G401 (cell line): ENCODE measurements at places on chromosomes 7 and 10.
A peak's percentile ranks its signal among the peaks of the same experiment; 100 is the strongest.

- no peak for DNase-seq
Observed at GRCh38 chr7:36742911-36743775, 18.8 kb upstream of the AOAH start.

- DNase-seq = no peak
Observed at GRCh38 chr10:61621605-61622051, 41.1 kb upstream of the CABCOCO1 start.

GRCh38 chr10:31118556-31118955 is 86.9 kb upstream of the ZNF438 start:
- no peak for DNase-seq

GRCh38 chr7:69596056-69596455 is 2.2 kb upstream of the AUTS2 start:
- no peak for DNase-seq

- DNase-seq = peak; percentile 41
Observed at GRCh38 chr7:19713676-19714075, 4.8 kb upstream of the POLR1F start.

- DNase-seq = no peak
Observed at GRCh38 chr10:118374404-118374803, 32.3 kb upstream of the FAM204A start.

- DNase-seq = no peak
Observed at GRCh38 chr10:70652761-70653657, 19.3 kb upstream of the ADAMTS14 start.

DNA sequence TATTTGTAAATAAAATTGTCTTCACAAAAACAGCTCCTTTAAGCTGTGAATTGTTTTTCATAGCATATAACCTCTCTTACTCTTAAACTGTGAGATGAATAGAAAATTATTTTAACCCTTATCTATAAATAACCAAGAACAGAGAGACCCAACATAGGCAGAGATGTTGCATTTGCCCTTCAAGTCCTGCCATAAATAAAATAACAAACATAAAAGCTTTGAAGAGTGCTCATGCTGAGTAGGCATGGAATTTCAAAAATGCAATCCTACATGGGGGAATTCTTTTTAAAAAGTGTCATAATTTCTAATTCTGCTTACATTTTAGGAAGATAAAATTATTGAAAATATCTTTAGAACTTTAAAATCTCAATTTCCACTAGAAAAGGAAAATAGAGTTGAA is 124.1 kb upstream of the FERD3L start:
- DNase-seq = no peak

DNA sequence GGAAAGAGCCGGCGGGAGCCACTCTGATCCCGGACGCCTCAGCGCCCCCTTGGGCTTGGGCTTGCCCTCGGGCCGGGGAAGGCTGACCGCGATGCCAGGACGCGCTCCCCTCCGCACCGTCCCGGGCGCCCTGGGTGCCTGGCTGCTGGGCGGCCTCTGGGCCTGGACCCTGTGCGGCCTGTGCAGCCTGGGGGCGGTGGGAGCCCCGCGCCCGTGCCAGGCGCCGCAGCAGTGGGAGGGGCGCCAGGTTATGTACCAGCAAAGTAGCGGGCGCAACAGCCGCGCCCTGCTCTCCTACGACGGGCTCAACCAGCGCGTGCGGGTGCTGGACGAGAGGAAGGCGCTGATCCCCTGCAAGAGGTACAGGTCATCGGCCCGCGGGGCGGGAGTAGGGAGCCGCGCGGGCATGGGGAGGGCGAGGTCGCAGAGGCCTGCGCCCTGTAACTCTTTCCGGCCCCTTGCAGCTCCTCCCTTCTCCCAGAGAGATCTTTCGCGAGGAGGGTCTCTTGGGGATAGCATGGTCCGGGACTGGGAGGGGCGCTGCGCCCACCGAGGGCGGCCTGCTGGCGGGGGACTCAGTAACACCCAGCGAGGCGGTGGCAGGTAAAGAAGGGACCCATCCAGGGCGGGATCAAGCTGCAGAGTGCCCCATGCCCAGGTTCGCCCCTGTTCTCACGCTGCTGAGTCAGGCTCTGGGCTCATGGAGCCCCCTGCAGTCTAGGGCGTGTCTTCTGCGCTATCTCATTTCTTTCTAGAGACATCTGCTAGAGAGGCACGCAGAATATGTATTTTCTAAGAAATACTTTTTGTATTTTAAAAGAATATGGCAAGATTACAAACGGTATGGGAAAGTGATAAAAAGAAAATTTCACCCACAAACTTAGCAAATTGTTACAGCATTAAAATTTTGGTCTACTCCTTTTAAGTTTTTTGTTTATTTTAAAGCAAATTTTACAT is 687 bp downstream of the EPDR1 start:
- DNase-seq = peak; percentile 72

- peak; percentile 10 for DNase-seq
Observed at GRCh38 chr10:97684866-97685394, 2.1 kb downstream of the AVPI1 start.

GRCh38 chr7:102152672-102153598 is 133.7 kb upstream of the SH2B2 start:
- DNase-seq = no peak

DNA sequence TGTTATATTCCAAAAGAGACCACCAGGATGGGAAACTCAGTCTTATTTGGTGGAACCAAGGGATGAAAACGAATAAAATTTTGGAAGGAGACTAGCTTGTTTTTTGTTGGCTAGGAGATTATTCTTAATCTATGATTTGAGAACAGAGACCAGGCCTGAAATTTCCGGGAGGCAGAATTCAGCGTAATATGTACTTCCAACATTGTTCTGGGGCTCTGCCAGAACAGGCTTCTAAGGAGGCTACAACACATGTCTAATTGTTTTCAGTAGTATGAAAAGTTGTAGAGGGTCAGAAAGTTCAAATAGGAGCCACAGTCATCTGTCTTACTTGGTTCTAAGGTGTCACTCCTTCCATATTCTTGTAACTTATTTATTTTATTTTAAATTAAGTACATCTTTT is 1.7 kb downstream of the DDX21 start:
- DNase-seq = no peak

DNA sequence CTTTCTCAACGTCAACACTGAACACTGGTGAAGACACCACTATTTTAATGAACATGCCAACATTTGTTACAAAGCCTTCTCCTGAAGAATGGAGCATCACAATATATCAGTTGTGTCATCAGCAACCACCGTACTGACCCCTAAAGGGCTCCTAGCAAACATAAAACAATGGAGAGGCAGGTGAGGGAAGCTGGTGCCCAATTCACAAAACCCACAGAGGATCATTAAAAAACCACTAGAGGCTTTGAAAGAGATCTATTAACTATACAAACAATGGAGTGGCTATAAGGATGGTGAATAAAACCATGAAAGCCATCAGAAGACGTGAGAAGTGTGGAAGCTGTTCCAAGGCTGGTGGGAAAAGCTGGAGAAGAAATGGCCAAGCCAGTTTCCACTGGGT is 150.8 kb downstream of the FAM107B start:
- no peak for DNase-seq

DNA sequence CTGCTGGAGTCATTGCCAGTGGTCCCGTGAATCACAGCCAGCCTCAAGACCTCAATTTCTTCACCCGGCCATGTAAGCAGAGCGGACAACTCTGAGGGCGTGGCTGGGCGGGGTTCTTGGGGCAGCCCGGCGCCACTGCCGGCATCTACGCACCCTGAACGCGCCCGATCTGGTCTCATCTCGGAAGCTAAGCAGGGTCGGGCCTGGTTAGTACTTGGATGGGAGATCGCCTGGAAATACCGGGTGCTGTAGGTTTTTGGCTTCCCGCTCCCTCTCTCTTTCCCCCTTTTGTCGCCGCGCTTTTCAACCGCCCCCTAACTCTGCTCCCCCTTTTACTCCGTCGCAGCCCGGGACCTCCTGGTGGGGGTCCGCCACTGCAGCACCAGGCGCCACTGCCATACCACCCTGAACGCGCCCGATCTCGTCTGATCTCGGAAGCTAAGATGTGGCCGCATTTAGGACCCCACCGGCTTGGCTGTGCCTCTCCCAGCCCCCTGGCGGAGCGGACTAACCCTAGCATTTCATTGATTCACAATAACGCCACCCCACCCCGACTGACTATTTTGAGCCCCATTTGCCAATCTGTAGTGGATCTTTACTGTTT is 25.3 kb downstream of the GARIN1A start:
- DNase-seq = no peak

DNA sequence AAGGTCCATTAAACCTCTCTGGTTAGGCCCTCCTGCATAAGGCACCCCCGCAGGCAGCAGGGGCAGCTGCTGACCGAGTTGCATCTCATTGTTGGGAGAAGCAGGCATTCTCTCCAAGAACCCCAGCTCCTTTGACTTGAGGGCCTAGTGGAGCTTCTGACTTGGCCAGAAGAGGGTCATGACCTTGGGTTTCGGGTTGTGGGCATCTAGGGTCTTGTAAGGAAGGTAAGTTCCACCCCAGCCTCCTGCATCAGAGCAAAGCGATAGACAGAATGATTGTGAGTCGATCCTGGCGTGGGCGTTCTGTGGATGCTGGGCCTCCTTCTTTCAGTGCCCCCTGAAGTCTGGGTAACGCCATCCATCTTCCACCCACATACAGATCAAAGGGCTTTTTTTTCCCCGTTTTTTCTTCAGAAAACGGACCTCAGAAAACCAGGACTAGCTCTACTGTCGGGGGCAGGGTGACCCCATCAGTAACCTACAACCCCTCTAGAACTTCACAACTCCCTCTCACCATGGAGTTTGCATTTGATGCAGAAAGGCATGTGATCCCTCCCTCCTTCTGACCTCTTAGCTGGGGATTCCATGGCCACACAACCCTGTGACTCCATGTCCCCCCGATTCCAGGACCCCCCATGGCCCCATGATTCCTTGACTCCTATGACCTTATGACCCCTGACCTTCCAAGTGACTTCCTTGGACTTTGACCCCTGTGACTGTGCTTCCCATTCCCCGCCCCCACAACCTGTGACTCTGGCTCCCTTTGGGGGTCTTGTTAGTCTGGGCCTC is 3.0 kb downstream of the SEMA4G start:
- DNase-seq = no peak

GRCh38 chr10:13310518-13311176 is 10.8 kb upstream of the PHYH start:
- no peak for DNase-seq

DNA sequence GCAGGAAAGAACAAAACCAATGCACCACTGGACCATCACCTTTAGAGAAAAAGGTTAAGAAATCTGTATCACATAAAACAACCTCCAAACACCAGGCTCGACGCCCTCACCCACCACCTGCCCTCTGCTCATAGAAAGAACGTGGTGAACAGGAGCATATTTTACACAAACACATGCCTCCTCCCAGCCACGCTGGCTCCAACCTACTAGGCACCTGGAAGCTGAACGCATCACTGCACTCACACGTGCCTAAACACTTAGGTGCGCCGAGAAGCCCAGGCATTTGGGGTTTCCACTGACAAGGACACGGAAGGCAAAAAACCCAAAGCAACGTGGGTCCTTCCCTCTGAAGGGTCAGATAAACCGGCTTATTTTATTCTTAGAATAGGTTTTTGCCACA is 56.0 kb downstream of the PTPRN2 start:
- DNase-seq = peak; percentile 62

DNA sequence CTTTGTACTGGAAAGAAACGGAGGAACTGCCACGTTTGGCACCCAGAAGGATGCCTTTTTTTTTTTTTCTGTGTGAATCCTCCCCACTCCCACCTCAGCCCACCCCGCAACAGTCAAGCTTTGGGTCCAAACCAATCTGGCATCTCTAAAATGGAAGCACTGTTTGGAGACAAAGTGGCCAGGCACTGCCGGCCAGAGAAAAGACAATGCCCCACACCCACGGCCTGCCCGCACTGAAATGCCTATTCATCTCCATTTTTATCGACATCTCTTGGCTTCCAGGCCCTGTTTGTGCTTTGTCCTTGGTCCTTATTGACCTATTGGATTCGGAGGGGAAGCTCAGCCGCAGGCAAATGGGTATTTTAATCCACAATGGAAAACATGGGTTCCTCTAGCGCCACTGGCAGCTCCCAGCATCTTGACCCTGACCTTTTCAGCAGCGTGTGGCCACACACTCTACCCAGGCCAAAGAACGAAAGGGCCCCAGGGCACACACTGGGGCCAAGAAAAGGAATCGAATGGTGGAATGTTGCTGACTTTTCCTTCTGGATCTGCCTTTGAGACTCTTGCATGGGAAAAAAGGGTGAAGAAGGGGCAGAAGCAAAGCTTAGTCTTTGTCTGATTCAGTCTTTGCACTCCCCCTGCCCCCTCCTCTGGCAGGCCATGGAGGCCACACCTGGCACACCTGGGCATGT is 162.6 kb upstream of the CDCA7L start:
- DNase-seq = no peak

DNA sequence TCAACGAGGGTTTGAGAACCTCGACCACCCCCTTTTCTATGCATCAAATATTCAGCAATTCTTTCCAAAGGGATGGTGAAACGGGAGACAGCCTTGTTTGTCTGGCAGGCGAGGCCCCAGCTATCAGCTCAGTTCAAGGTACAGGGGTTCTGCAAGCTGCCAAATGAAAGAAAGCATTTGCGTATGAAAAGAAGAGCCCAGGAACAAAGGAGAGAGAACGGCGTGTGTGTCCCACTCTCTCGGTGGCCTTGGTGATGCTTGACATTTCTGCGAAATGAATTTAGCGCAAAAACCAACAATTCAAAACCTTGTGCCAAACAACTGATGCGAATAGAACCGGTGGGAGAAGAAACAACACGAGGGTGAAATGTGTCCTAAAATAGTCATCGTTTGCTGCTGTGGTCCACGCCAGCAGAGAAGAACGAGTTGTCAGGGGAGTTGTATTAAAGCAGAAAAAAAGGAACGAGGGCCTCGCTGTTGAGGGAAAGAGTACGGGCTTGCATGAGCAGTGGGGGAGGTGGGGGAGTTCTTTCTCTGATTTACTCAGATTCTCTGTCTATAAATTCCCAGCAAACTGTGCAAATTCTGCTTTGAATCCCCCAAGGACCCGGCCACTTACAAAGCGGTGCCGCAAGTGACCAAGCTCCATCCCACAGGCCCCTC is 97.7 kb downstream of the TMEM130 start:
- DNase-seq = no peak

DNA sequence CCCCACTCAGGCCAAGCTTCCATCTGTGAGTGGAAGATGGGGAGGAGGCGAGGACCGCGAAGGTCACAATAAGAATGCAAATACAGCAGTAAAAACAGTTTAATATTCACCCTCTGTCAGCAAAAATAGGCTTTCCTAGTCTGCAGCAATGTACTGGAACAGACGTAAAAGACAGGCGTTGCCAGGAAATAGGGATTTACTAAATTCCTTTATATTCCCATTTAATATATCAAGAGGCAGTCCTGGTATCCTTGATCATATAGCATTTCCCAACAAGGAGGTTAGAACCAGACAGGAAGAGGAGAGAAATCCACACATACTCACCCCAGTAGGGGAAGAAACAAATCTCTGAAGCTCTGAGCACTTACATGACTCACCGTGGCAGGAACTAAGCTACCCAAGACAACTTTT is 1054.9 kb upstream of the C7orf33 start:
- no peak for DNase-seq

- DNase-seq = no peak
Observed at GRCh38 chr7:159196584-159196983, 51.9 kb upstream of the VIPR2 start.

GRCh38 chr7:34845666-34846361 is 187.8 kb downstream of the NPSR1 start:
- no peak for DNase-seq

GRCh38 chr7:28990200-28990960 is 32.2 kb upstream of the TRIL start:
- no peak for DNase-seq

GRCh38 chr7:116591202-116592040 is 66.6 kb downstream of the CAV1 start:
- peak; percentile 19 for DNase-seq

- no peak for DNase-seq
Observed at GRCh38 chr7:157961731-157962457, 625.1 kb downstream of the DNAJB6 start.

GRCh38 chr10:27536437-27536836 is 32.3 kb downstream of the RAB18 start:
- no peak for DNase-seq
